Right hindlimb (tissue), 1 donor: ENCODE measurements at places on chromosomes 6 and 20.

- no peak for DNase-seq
Observed at GRCh38 chr6:108686896-108687295, 126.2 kb downstream of the FOXO3 start.

DNA sequence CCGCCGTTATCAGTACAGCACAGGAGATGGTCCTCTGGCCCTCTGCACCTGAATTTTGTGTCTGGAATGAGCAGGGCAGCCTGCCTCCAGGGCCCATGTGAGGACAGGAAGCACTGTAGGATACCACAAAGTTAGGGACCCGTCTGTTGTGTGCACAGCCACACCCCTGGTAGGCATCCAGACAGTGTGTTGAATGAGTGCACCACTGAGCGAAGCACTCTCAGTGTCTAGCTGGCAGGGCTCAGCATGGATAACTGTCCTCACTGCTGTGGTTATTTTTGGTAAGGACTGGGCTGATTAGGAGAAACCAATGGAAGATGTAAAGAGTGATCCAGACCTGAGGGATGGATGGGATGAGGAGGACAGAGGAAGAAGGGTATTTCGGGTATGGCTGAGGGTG lies 178.7 kb downstream of the CLIC5 start:
- DNase-seq: no peak

DNA sequence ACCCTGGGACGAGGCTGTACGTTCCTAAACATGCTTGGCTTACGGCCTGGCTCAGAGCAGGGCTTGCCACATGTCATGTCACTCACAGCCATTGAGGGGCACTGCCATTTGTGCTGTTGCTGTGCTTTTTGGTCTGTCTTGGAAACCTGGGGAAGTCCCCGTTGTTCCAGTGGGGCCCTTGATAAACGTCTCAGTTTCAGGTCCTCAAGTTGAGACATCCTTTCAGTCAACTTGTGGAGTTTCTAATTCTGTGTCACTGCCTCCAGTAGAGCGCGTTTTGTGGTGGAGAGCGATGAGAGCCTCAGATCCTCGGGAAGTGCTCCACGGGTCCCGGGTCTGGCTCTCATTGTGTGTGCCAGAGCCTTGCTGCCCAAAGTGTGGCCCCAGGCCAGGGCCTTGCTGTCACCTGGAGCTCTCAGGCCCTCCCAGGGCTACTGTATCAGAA lies 43.0 kb upstream of the CCR6 start:
- no peak for DNase-seq

DNA sequence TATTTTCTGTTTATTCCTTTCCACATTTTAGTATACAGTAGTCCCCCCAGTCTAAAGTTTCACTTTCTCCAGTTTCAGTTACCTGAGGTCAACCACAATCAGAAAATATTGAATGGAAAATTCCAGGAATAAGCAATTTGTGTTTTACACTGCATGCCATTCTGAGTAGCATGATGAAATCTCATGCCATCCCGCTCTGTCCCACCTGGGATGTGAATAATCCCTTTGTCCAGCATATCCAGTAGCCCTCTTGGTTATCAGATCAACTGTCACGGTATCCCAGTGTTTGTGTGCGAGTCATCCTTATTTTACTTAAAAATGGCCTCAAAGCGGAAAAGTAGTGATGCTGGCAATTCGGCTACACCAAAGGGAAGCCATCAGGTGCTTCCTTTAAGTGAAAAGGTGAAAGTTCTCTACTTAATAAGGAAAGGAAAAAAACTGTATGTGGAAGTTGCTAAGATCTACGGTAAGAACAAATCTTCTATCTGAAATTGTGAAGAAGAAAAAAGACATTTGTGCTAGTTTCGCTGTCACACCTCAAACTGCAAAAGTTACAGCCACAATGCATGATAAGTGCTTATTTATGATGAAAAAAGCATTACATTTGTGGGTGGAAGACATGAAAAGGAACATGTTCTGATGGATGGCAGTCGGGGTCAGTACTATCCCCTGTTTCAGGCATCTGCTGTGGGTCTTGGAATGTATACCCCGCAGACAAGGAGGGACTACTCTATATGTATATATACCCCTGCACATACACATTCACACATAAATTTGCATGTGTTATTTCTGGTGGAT lies 11.3 kb downstream of the NOX3 start:
- no peak for DNase-seq

DNA sequence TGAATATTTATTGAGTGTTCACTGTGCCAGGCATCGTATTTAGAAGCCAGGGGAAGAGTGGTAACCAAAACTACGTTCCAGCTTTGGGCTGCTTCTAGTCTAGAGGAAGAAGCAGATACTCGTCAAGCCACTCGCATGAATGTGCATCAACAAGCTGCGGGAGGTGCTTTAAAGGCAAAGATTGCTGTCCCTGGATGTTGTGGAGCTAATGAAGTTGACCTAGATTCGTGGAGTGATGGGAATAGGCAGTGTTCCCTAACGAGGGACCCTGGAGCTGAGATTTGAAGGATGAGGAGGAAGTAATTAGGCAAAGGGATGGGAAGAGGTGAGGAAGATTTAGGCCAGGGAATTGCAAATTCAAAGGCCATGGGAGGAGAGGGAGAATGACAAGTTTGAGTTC lies 118.9 kb downstream of the TMEM170B start:
- no peak for DNase-seq

DNA sequence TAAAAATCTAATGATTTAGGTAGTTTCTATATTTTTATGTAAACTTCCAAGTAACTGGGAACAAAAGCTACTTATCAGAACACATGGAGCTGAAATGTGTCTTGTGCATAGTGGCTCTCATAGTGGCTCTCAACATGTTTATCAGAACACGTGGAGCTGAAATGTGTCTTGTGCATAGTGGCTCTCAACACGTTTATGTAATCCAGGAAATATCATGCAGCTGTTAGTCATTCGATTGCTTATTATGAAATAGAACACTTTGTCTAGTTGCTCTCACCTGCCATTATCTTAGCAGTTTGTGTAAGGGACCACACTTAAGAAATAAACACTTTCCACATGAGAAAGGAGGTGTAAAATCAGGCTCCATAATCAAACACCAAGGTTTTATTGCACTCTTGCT lies 119.2 kb upstream of the ASCC3 start:
- DNase-seq: no peak

- DNase-seq: no peak
Observed at GRCh38 chr6:35148167-35148741, 7.1 kb upstream of the TCP11 start.

DNA sequence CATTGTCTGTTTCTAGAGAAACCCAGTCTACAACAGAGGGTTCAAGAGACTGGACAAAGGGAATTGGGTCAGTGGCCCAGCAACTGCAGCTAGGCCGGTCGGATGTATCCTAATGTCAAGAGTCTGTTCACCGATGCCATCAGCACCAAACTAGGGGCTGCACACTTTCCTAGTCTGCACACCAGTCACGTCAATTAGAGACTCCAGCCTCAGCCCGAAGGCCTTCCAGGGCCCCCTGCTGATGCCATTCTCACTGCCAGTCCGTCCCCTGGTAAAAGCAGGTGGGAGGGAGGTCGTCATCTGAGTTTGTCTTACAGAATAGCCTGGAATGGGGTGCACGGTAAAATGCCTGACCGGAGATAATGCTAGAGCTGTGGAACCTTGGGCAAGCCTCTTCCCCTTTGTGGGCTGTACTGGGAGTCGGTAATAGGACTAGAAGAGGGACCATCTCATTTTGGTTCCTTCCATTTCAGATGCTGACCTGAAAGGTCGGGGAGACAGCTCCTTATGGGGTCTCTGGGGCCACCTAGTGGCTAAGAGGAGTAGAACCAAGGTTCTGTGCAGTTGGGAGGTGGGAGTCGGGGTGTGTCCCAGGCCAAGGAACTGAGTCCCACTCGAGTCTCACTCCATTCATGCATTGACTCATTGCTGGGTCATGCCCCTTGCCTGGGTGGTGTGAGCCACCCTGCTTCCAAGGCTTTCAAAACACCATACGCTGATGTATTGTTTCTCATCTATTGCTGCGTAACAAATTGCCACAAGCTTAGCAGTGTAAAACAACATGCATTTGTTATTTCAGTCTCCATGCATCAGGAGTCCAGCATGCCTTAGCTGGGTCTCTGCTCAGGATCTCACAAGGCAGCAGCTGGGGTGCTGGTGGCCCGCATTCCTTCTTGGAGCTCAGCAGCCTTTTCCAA lies 5.1 kb downstream of the SOX12 start:
- peak; percentile 71 for DNase-seq

GRCh38 chr20:17785007-17785406 lies 85.2 kb downstream of the BANF2 start:
- DNase-seq: no peak

DNA sequence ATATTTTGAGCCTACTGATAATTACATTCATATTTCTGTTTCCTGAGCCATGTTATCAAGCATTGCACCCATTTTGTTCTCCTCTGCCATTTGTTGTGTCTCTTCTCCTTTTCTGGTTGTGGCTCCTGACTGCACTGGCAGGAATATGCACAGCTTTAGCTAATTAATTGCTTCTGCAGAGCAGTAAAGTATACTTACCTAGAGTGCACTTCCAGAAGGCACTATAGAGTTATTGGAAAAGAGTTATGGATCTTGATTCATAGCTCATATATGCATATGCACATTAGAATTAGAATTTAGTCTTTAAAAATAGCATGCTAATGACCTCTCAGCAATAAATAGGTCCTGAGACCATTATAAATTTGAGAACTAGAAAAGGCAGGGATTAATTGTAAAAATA lies 262.6 kb downstream of the NKAIN2 start:
- DNase-seq: no peak

GRCh38 chr20:19231359-19232035 lies 19.1 kb downstream of the SLC24A3 start:
- no peak for DNase-seq

DNA sequence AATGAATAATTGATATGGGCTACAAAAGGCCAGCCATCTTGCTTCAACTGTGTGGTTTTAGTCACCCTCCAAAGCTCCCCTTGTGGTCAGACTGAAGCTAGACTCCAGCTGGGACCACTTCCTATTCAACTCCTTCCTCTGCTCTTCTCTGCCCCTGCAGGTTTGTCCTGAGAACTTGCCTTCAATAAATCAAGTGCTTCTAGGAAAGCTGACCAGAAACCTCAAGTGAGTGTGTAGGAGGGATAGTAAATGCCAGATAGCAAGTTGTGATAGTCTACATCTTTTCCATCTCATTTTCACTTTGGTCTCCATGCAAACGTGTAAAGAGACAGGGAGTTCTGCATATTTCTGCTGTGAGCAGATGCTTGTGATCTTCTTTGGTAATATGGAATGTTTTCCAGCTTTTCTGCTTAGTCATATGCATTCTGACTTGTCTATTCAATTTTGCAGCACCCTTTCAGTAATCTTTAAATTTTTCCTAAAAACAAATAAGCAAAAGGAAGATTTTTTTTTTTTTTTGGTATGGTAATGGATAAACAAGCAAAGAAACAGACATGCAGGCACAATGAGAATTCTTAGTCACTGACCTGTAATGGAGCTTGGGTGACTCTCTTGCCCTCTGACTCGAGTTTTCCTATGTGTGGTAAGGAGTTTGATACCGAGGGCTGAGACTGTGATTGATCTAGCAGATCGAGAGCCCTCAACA lies 201.3 kb upstream of the BTBD3 start:
- DNase-seq: no peak

DNA sequence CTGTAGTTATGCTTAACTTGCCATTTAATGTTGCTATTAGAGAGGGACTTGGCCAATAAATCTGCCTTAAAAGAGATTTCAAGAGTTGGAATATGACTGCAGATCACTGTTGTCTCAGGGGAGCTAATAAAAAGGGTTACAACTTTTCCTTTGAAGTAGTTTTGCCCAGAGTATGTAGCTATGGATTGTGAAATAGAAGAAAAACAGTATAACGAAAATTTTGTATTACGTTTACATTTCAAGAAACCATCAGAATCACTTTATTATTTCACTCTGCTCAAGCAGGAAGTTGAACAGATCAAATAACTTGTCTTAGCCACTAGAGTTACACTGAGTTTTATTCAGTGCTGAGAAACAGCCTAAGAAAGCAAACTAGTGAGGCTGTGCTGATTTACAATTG lies 3.0 kb upstream of the ZSCAN26 start:
- DNase-seq: no peak

GRCh38 chr20:16349523-16350260 lies 223.6 kb downstream of the KIF16B start:
- DNase-seq: no peak

DNA sequence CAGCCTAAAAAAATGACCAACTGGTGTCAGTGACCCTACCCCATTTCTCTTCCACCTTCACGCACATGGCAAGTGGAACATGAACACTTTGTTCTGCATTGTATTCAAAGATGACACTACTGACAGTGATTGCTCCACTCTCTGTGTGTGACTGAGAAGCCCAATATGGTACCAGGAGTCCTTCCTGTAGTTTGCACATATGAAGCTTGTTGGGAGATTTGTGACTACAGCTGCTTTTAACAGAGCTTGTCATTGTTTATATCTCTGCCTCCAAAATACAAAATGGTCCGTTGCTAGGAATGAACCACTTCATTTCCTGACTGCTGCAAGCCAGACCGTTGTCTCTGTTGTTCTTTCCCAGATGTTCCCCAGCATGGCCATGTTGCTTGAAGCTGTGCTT lies 140.3 kb upstream of the TCF21 start:
- DNase-seq: no peak

- DNase-seq: no peak
Observed at GRCh38 chr6:46276576-46277142, 105.9 kb upstream of the ENPP5 start.

- no peak for DNase-seq
Observed at GRCh38 chr6:21342501-21342900, 251.1 kb upstream of the SOX4 start.

DNA sequence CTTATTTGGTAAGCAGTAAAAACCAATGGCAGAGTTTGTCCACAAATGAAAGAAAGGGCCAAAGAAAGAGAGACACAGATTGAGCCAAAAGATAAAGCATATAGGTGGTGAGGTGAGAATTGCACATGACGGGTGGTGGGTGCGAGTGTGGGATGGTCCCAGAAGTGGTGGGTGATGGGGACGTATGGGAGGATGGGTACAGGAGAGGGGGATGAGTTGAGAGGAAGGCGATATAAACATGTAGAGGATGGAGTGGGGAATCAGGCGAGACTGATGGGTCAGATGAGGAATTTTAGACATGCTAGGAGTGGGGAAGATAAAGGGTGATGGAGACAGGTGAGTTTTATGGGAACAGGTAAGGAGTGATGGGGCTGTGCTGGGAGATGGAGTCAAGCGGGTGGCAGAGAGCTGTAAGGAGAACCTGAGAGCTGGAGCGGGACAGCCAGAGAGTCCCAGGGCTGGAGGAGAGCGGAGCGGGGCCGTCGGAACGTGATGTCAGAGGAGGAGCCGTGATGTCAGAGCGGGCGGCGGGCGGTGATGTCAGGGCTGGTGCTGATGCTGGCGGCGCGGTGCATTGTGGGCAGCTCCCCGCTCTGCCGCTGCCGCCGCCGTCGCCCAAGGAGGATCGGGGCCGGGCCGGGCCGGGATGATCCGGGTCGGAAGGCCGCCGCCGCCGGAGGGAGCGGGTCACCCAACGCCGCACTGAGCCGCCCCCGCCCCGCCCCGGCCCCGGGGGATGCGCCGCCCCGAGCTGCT lies at the start of gene TTBK1:
TTBK1 (plus strand) TSS at position 574 of the 756 bp plus-strand sequence. CDS start 3,180 bp downstream, outside the sequence.
- no peak for DNase-seq
